Articular chondrocyte of knee joint (primary cell): ENCODE measurements at places on chromosomes 2 and 18. TPM values are rescaled to one million over a fixed set of nuclear protein-coding genes. Genes with fewer than 3 reads are reported as not detected.

The C2orf72 gene
- 0.65 and 2.1 TPM in 2 replicates for total RNA-seq

The GALNT13 gene
- 0.11 and 0.13 TPM in 2 replicates for total RNA-seq

The TGFBRAP1 gene
- 17.4 and 17.8 TPM in 2 replicates for total RNA-seq

The ZNF804A gene
- 0.11 TPM in 1 of 2 replicates, not detected in the other for total RNA-seq

The RBM44 gene
- total RNA-seq = 0.65 and 1.6 TPM in 2 replicates
